ENCODE measurements at places on chromosomes 1 and 21.

DNA sequence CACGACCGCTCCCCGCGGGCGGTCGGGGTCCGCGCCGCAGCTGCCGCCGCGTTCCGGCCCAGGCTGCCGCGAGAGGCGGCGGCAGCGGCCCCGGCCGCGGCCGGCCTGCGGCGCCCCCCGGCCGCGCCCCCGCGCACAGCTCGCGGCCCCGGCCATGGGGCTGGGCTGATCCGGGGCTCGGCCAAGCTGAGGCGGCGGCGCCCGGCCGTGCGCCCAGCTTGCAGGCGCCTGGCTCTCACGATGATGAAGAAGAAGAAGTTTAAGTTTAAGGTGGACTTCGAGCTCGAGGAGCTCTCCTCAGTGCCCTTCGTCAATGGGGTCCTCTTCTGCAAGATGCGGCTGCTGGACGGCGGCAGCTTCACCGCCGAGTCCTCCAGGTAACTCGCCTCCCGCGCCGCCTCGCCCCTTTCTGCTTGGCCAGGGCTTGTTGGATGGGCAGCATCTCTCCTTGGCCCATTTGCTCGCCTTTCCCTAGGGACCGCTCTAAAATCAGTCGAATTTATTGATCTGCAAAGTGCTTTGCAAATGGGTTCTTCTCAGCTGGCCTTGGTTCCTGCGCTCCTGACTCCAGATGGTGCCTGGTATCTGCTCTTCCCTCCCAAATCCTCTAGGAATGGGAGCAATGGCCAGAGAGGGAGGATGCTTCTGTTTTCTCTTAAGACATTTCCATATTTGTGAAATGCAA, 431 bp downstream of the EEIG2 start:
- DNase-seq = peak; percentile 42

DNA sequence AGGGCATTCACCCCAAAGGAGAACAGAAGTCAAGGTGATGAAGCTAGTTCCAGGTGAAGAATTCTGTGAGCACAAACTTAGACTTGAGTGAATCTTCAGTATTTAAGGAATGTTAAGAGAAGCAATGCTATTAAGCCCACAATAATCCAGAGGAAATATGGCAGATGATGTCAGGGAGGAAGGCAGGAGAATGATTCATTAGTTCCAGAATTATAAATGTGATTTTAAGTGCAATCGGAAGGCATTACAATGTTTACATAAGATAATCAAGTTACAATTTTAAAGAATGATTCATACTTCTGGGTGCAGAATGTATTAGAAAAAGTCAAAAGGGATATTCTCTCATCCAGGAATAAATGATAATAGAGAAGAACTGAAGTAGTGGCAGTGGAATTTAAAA, 545.2 kb upstream of the BRINP3 start:
- DNase-seq = no peak

DNA sequence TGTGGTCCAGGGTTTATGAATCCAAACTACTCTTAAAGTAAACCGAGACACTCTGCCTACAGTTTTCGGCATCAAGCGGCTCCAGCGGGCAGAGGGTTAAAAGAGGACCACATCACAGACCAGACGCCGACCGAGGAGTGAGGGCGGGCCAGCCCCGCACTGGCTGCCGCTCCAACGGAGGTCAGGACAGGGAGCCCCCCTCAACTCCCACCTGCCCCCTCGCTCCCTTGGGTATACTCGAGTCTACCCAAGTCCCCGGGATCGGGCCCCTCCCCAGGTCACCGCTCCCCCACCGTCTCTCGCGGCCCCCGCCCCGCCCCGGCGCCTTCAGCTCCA, 312 bp downstream of the ARNT start:
- peak; percentile 75 for DNase-seq

- no peak for DNase-seq
These were observed 20.4 kb downstream of the ODF2L start for GRCh38 chr1:86375688-86376087.

- no peak for DNase-seq
These were observed 2.1 kb downstream of the KDM5B start for GRCh38 chr1:202805886-202806844.

GRCh38 chr1:98044766-98045165, 123.9 kb upstream of the DPYD start:
- no peak for DNase-seq

DNA sequence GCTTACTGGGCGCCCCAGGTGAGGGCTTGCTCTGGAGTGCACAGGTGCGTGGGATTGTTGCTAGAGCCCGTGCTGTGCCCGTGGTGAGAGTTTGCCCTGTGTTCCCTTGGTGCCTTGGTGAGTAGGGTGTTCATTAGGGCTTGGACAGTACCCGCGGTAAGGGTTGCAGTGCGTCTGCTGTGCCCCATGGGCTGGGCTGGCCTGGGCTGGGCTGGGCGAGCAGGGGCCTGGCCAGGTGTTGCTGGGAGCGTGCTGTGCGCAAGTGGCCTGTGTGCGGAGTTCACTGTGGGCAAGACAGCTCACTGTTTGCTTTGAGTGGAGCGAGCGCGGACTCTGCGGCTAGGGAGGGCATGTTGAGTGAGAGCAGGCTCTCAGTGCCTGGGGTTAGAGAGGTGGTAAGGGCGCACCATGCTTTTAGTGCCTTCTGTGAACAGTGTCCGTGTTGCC, 725 bp downstream of the CR1L start:
- no peak for DNase-seq

DNA sequence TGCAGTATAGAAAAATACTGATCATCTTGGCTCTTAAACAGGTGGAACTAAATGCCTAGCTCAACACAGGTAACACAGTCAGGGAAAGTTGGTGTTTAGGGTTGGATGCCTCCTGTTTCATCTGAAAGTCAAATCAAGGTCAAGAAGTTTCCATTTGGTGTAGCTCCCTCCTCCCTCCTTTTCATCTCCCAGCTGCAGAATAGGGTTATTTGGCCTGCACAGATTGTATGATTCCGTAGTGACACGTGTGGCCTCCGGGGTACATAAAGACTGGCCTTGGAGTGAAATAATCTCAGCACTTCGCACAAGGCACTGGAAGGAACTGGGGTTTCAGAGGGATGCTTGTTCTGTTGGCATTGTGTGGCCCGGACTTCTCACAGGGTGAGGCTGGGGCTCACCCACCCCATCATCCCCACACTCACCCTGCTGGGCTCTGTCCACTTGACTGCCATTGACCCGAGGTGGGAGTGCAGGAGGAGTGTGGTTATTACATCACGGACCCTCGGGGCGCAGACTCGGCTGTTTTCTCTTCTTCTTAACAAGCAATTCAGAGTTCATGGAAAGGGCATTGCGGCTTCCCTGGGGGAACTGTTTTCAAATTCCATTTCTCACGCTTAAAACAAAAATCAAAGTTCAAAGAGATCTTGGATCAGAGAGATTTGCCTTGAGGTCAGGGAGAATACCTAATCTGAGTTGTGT, 18.4 kb downstream of the IGSF5 start:
- DNase-seq = no peak

DNA sequence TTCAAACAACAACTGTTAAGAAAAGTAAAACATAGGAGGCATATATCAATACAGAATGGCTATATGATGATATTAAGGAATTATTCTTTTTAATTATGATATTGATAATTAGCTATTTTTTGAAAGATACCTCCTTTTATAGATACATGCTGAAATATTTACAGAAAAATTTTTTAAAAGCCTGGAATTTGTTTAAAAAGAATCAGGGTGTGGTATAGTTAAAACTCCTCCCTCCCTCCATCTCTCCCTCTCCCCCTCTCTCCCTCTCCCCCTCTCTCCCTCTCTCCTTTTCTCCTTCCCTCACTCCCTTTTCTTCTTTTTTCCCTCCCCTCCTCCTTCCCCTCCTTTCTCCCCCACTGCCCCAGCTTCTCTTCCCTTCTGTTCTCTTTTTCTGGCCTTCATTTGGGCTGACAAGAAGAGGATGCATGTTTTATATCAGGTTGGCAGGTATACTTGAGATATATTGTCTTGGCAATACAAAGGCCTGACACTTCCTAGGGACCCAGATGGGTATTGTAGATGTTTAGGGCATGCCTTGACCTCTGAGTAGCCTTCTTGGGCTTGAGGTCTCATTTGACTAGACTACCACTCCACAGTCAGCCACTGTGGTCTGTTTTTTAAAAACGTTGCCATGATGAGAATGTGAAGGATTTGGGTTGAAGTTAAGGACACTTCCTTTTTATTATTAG, 124.5 kb downstream of the FGGY start:
- DNase-seq = no peak

GRCh38 chr1:235748747-235749146, 99.2 kb upstream of the GNG4 start:
- no peak for DNase-seq

DNA sequence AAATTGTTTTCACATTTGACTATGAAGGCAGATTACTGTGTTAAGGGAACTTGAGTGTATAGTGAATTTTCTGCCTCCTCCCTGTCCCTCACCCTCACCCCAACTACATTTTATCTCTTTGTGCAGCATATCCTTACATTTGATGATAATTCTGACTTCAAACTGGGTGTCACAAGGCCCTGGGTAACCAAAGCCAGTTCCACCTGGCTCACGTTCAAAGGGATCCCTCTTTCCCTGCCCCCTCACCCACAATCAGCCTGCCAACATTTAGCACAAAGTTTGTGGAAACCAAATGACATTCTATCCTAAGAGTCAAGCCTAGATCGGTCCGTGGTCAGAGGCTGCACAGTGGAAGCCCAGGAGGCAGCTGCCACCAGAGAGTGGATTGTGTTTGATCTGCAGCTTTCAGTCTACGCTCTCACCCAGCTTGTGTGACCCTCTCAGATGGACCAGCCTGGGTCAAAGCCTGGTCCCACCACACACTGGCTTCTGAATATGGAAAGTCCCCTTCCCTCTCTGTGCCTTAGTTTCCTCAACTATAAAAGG, 10.3 kb downstream of the KIAA0040 start:
- DNase-seq = no peak

Measured in fibroblast of villous mesenchyme (primary cell).